Stimulated activated CD8-positive, alpha-beta memory T cell treated with anti-CD3 and anti-CD28 coated beads, Interleukin-4, amount 100 ng/mL, for 1 hour (primary cell): ENCODE measurements at places on chromosomes 3 and 15.

GRCh38 chr15:70091726-70092463 is 5.8 kb downstream of the TLE3 start:
- DNase-seq: no peak

GRCh38 chr15:85688711-85689110 is 106.0 kb downstream of the KLHL25 start:
- no peak for DNase-seq

DNA sequence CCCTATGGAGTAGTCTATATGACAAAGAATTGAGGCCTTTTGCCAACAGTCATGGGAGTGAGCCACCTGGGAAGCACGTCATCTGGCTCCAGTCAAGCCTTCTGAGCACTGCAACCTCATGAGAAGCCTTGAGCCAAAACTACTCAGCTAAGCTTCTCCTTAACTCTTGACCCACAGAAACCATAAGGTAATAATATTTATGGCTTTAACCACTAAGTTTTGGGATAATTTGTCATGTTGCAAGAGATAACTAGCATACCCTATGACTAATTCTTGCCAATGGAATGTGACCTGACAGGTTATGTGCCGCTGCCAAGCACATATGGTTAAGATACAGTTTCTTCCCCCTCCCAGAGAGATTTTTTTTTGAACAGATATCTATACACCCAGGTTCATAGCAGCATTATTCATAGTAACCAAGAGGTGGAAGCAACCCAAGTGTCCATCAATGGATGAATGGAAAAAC is 11.8 kb upstream of the SLC6A11 start:
- DNase-seq: no peak

DNA sequence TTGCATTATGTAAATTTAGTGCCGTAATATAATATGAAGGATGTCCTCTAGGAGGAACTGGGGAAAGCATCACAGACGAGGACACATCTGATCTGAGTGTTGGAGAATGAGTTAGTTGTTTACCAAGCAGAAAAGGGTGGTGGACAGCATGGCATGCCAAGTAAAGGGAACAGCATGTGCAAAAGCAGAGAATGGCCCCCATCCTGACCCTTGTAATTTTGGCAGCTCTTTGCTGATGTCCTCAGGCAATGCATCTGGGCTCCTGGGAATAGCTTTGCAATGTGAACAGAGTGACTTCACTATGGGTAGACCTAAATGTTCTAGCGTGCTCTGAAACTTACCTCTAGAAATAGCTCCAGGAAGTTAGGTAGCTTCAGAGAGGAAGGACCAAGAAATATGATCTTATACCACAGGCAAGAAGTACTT is 263.3 kb downstream of the LPP start:
- DNase-seq: no peak
